ENCODE measurements at places on chromosomes 11 and 22. TPM values are rescaled to one million over a fixed set of nuclear protein-coding genes. Genes with fewer than 3 reads are reported as not detected.

DNA sequence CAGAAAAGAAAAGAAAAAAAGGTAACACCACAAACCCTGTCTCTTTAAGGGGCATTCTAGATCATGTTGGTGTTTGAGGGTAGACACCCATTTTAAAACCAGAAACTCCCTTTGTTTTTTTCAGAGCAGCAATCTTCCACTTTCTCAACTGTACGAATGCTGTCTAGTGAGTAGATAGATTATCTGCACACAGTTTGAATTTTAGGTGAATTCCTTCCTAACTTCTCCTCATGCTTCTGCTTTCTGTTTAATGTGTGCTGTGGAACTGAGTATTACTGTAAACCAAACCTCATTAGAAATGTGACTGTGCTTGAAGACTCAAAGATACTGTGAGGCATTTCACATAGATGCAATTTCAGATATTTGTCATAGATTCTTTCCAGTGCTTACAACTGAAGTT lies 102.4 kb downstream of the PRMT3 start:
- H3K4me3 ChIP-seq, result no peak overlapping the region
- H3K27ac ChIP-seq, result no peak overlapping the region
- no peaks in the 10 kb centered on the region for H3K27me3 ChIP-seq
- peaks cover 9% of the 10 kb centered on the region for H3K4me1 ChIP-seq

DNA sequence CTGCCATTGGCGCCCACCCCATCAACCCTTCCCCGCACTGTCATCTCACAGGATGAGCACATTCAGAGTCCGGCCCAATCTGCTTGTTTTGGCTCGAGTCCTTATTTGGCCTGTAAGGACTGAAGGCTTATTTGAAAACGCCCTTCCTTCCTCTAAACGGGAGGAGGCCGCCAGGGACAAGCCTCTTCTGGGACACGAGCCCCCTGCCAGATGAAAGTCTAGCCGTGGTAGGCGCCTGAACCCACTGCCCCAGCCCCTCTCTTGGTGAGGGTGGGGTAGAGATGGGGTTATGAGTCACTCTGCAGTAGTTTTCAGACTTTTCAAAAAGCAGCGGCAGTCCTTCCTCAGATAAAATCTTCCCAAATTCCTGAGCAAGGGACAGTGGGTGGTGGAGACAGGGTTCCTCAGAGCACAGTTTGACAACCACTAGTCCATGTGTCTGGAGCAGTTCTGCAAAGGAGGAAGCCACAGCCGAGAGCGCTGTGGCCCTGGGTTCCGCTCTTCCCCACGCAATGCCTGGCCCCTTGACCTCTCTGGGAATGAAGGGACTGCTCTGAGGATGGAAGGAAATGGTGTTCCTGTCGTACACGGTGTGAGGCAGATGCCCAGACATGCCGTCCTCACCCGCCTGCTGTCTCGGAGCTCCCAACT lies 57.0 kb downstream of the MYH9 start:
- H3K27me3 ChIP-seq, result no peaks in the 10 kb centered on the region
- no peaks in the 10 kb centered on the region for H3K36me3 ChIP-seq
- no peak for DNase-seq
- H3K4me3 ChIP-seq, result no peak overlapping the region

- H3K27ac ChIP-seq, result no peak overlapping the region
- no peaks in the 10 kb centered on the region for H3K4me1 ChIP-seq
- H3K27me3 ChIP-seq, result no peaks in the 10 kb centered on the region
- no peak for DNase-seq
- H3K36me3 ChIP-seq, result peaks cover 4% of the 10 kb centered on the region
- H3K4me3 ChIP-seq, result no peak overlapping the region
Measured at GRCh38 chr11:78074756-78075155, 4.9 kb downstream of the NDUFC2 start.

DNA sequence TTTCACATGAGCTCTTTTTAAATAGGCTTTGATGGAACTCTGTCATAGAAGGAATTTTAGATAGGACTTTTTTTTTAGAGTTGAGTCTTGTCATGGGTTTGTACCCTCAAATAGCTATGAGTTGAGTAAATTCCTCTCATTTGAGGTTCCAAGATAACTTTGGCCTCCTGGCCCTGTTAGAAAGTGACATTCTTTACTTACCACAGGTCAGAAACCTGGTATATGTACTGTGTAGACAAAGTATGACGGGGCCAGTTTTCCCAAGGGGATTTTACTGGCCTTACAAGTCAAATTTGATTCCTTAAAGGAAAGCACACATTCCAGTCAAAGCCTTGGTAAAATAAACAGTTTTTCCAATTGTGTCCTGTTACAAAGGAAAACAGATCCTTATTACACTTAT lies 729.3 kb upstream of the LUZP2 start:
- H3K27me3 ChIP-seq, result no peaks in the 10 kb centered on the region
- no peak for DNase-seq
- H3K4me3 ChIP-seq, result no peak overlapping the region
- no peak overlapping the region for H3K27ac ChIP-seq
- H3K4me1 ChIP-seq, result no peaks in the 10 kb centered on the region

- H3K27ac ChIP-seq, result no peak overlapping the region
- no peaks in the 10 kb centered on the region for H3K36me3 ChIP-seq
- H3K27me3 ChIP-seq, result no peaks in the 10 kb centered on the region
- no peak for DNase-seq
Measured at GRCh38 chr11:7031471-7031871, 11.2 kb downstream of the NLRP14 start.

- no peak overlapping the region for H3K4me3 ChIP-seq
- no peaks in the 10 kb centered on the region for H3K27me3 ChIP-seq
- no peaks in the 10 kb centered on the region for H3K36me3 ChIP-seq
- no peaks in the 10 kb centered on the region for H3K4me1 ChIP-seq
- no peak for DNase-seq
- no peak overlapping the region for H3K27ac ChIP-seq
Measured at GRCh38 chr22:42025421-42025820, 26.8 kb downstream of the WBP2NL start.

Gene EMID1
- total RNA-seq, result 17.7 TPM

GRCh38 chr22:19012308-19012986 lies 76.4 kb upstream of the PRODH start:
- no peaks in the 10 kb centered on the region for H3K4me1 ChIP-seq
- H3K36me3 ChIP-seq, result no peaks in the 10 kb centered on the region
- DNase-seq, result no peak
- no peak overlapping the region for H3K27ac ChIP-seq
- no peaks in the 10 kb centered on the region for H3K27me3 ChIP-seq
- no peak overlapping the region for H3K4me3 ChIP-seq

- no peaks in the 10 kb centered on the region for H3K36me3 ChIP-seq
- no peak overlapping the region for H3K4me3 ChIP-seq
- H3K4me1 ChIP-seq, result no peaks in the 10 kb centered on the region
- H3K27ac ChIP-seq, result no peak overlapping the region
- DNase-seq, result no peak
- no peaks in the 10 kb centered on the region for H3K27me3 ChIP-seq
Measured at GRCh38 chr11:37076866-37077265, 478.8 kb upstream of the RAG2 start.

Gene NPAS4
- 0.65 TPM for total RNA-seq

GRCh38 chr11:11584530-11584810 lies 37.3 kb downstream of the GALNT18 start:
- H3K27me3 ChIP-seq, result no peaks in the 10 kb centered on the region
- DNase-seq, result no peak
- H3K4me3 ChIP-seq, result no peak overlapping the region
- no peak overlapping the region for H3K27ac ChIP-seq

GRCh38 chr22:49190816-49191505 lies 636.7 kb downstream of the BRD1 start:
- no peaks in the 10 kb centered on the region for H3K36me3 ChIP-seq
- H3K27ac ChIP-seq, result no peak overlapping the region
- H3K4me3 ChIP-seq, result no peak overlapping the region
- DNase-seq, result no peak
- no peaks in the 10 kb centered on the region for H3K27me3 ChIP-seq

- no peaks in the 10 kb centered on the region for H3K36me3 ChIP-seq
- no peak overlapping the region for H3K4me3 ChIP-seq
- no peaks in the 10 kb centered on the region for H3K27me3 ChIP-seq
- no peak for DNase-seq
- H3K4me1 ChIP-seq, result peaks cover 20% of the 10 kb centered on the region
- no peak overlapping the region for H3K27ac ChIP-seq
Measured at GRCh38 chr11:44909557-44909956, 41.1 kb downstream of the TP53I11 start.

GRCh38 chr22:35842954-35843353 lies 125.3 kb downstream of the APOL5 start:
- DNase-seq, result peak; percentile 57
- no peak overlapping the region for H3K27ac ChIP-seq

DNA sequence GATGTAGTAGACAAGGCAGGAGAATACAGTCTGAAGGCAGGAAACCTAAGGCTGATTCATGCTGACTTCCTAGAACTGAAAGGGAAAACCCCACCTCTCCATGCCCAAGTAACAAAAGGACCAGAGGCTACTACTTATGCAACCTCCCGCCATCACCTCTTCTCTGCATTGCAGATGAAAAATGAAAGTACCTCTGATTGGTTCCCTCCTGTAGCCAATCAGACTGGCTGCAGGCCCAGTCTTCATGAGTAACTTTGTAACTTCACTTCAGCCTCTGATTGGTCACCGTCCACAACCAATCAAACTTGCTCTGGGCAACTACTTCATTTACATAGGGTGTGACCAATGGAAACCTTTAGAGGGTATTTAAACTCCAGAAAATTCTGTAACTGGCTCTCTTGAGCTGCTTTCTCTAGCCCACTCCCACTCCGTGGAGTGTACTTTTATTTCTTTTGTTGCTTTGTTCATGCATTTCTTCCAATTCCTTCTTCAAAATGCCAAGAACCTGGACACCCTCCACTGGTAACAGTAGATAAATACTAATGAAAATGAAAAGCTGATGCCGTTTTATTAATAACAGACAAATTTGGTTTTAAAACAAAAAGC lies 5.2 kb upstream of the MAP6 start:
- no peak overlapping the region for H3K4me3 ChIP-seq
- H3K27me3 ChIP-seq, result peaks cover 63% of the 10 kb centered on the region
- no peaks in the 10 kb centered on the region for H3K4me1 ChIP-seq
- H3K27ac ChIP-seq, result no peak overlapping the region
- no peak for DNase-seq

Gene OR52I1
- not detected for total RNA-seq

Gene PATE2
- not detected for total RNA-seq

DNA sequence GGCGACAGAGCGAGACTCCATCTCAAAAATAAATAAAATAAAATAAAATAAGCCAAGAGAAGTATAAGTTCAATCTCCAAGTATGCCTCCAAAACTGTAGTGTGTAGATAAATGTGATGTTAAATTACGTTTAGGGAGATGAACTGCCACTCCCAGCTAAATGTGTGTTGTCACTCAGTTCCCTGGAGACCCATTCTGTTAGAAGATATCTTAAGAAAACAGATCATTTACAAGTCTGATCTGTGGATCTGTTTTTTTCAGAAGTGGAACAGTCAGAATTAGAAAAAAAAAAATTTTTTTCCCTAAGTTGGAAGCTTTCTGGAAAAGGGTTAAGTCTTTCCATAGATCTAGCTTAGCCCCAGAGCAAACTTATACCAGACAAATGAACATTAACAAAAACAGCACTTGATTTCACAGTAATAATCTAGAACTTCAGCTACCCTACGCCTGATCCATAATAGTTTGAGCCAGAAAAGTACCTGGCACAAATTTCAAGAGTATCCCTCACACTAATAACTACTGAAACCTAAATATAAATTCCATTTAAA lies 18.2 kb downstream of the CELF1 start:
- no peak overlapping the region for H3K4me3 ChIP-seq
- no peaks in the 10 kb centered on the region for H3K27me3 ChIP-seq
- H3K4me1 ChIP-seq, result peaks cover 9% of the 10 kb centered on the region
- no peaks in the 10 kb centered on the region for H3K36me3 ChIP-seq

Data from neural progenitor cell (in vitro differentiated cells).